ENCODE measurements at places on chromosomes 11 and 22. TPM values are rescaled to one million over a fixed set of nuclear protein-coding genes. Genes with fewer than 3 reads are reported as not detected.

DNA sequence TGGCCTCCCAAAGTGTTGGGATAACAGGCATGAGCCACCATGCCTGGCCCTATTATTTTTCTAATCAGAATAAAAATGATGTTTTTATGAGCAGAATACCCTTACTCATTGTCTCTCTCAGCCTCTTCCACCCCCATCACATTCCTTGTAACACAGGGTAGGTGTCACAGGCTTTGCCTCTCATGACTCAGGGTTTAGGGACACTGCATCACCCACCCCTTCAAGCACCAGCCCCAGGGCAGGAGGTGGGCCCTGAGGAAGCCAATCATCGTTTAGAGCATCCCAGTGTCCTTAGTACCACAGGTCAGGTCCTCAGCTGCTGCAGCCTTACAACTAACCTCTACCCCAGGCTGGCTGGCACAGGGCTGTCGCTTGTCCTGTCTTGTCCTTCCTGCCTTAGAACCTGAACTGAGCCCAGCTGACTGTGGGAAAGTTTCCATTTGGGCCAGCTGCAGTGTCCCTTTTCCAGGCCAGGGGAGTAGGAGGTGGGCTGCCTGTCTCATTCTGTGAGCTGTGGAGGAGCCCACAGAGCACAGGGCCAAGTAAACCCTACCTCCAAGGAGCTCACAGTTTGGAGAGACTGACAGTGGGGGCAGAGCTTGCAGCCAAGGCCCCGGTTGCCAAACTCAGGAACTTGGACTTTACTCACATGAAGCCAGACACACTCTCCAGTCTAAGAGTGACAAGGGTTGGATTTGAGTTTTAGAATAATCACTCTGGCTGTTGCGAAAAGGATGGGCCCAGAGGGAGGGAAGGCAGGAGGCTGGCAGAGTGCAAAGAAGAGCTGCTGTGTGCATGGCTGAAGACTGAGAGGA is 19.5 kb upstream of the UVRAG start:
- no peak for DNase-seq

DNA sequence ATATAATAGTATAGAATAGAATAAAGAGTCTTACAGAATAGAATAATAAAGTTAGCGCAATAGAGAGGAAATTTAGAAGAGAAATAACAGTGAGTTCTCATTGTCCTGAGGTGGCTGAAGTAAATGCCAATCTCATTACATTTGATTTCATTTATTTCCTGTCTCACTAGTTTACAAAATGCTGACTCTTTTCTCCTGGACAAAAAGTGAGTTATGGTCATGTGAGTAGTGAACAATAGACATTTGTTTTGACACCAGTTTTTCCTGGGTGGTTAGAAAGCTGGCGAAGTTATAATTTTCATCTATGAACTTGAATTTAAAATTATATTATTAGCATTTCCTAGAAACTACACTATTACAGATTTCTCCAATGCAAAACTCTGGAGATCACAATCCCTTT is 143.7 kb downstream of the TYR start:
- DNase-seq = no peak

DNA sequence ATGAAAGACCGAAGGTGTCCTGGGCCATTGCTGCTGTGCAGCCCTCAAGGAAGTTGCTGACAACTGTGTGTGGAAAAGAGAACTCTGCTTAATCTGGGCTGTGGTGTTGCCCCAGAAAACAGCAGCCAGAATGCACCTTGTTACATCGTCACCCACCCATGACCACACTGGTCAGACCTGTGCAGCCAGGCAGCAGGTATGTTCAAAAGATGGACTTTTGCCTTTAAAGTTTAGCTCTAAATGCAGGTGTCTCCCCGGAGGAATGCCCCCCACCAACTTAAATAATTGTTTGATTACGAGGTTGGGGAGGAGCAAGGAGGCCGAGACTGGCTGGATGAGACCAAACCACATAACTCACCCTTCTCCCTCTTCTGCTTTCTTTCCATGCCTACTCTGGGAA is 15.3 kb upstream of the POLA2 start:
- no peak for DNase-seq

GRCh38 chr11:46475051-46475925 is 83.7 kb upstream of the CHRM4 start:
- DNase-seq = no peak

DNA sequence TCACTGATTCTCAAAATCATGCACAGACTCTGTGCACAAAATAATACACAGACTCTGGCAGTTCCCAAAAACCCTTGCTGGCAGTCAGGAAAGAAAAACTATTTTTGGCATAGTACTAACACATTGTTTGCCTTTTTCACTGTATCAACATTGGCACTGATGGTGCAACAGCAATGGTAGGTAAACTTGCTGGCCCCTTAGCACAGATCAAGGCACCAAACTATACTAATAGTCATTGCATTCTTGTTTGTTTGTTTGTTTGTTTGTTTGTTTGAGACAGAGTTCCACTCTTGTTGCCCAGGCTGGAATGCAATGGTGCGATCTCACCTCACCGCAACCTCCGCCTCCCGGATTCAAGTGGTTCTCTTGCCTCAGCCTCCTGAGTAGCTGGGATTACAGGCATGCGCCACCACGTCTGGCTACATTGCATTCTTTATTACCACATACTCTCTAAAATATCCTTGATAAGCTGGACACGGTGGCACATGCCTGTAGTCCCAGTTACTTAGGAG is 81.0 kb upstream of the SLC6A5 start:
- DNase-seq = no peak

- DNase-seq = no peak
These were observed 574 bp downstream of the PRSS23 start for GRCh38 chr11:86800960-86801272.

DNA sequence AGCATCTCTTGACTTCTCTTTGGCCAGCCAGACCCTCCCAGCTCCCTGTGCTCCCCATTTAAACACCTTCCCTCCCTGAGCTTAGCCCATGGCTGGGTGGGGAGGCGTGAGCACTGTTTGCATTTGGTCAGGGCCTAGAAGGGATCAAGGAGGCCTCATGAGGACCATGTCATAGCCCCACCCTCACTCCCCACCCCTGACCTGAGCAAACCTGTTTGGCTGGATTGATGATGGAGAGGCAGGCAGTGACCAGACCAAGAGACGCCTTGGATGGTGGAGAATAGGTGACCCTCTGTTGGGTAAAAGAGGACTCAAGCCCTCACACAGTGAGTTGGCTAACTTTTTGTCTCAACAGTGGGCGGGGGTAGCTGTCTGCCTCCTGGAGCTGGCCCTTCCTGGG is 49.9 kb downstream of the ST3GAL4 start:
- no peak for DNase-seq

DNA sequence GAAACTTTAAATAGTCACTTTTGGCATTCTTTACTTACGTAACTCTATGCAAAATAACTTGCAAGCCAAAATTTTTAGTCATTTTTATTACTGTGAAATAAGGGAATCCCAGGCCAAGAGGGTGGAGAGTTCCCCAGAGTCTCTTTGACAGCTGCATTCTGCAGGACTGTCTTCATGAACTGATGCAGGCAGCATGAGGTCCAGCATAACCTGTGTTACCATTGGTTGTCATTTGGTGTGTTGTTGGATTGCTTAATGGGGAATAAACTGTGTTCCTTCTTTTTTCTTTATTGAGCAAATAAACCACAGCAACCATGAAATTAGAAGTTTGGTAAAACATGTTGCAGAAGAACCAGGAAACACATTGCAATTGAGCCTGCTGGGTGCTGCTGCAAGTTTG is 24.6 kb downstream of the MMP27 start:
- no peak for DNase-seq

GRCh38 chr11:63616953-63617352 is 2.7 kb upstream of the PLAAT3 start:
- no peak for DNase-seq

GRCh38 chr11:28777126-28777525 is 668.9 kb downstream of the METTL15 start:
- no peak for DNase-seq

DNA sequence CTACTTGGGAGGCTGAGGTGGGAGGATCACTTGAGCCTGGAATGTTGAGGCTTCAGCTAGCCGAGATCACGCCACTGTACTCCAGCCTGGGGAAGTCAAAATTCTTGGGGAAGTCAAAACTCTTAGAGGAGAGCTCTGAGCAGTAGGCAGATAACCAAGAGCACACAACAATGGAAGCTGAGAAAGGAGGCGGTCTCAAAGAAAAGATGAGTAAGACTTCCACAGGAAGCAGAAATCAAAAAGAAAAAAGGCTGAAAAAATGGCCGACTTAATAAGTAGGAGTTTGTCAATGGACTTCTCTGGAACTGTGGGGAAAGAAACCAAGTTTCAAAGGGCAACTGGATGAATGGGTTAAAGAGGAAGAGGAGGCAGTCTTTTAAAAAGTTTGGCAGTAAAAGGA is 32.1 kb downstream of the RAB30 start:
- no peak for DNase-seq

- DNase-seq = no peak
These were observed 14.0 kb upstream of the WDR74 start for GRCh38 chr11:62853279-62853965.

DNA sequence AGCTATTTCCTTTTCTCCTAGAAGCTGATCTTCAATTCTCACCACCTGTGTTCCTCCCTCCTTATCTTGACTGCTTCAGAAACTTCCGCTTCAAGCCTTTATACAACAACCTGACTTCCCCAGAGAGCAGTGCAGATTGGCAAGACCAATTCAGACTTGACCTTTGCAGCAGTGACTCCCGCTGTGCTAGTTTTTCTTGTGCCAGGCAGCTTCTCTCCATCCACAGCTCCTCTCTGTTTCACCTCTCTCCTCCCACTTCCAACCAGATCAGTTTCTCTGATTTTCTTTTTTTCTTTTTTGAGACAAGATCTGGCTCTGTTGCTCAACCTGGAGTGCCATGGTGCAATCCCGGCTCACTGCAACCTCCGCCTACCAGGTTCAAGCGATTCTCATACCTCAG is 74.3 kb downstream of the GRAMD1B start:
- DNase-seq = no peak

DNA sequence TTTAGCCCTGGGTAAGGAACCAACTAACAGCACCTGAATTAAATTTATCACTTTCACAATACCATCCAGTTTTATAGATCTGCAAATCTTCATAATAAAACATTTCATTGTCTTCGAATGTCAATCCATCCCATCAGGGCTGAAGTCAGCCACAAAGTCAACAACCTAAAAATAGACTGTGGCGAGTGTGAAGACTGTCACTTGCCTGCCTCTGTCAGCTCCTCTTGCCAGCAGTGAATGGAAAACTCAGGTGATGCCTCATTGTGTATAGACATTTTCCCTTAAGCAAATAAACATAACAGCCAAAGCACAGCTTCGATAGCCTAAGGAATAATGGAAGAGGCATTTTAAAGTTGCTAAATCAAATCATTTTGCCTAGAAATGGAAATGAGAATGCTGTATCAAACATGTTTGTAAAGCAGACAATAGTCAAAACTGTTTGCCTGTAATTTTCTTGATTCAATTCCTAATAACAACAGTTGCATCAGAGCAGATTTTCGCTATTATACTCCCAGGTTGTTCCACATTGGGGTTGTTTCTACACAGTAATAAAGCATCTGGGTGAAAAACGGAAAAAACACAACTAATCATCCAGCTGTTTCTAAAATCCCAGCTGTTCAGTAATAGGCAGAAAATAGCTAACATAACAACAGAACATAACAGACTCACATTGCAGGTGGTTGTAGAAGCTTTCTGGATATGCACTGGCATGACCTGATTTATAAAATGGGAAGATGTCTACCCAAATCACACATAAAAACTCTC is 15.7 kb downstream of the KCNA4 start:
- DNase-seq = no peak

GRCh38 chr11:134543241-134543640 is 131.2 kb upstream of the B3GAT1 start:
- no peak for DNase-seq

- peak; percentile 48 for DNase-seq
These were observed 67.3 kb upstream of the CREB3L1 start for GRCh38 chr11:46210133-46210636.

DNA sequence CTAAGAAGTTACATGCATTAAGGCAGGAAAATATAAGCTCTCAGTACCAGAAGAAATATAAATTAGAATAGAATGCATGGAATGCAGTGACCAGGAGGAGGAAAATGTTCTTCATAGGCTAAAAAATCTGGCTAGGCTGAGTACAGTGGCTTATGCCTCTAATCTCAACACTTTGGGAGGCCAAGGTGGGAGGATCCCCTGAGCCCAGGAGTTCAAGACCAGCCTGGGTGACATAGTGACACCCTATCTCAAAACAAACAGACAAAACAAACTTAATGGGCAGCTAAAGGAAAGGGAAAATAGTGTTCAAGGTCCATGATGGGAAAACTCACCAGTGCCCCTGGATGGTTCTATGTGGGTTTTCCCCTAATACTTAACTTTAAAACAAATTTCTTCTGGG is 78.3 kb upstream of the RASSF10 start:
- no peak for DNase-seq

GRCh38 chr22:24506802-24507438 is 11.8 kb downstream of the UPB1 start:
- peak; percentile 29 for DNase-seq

DNA sequence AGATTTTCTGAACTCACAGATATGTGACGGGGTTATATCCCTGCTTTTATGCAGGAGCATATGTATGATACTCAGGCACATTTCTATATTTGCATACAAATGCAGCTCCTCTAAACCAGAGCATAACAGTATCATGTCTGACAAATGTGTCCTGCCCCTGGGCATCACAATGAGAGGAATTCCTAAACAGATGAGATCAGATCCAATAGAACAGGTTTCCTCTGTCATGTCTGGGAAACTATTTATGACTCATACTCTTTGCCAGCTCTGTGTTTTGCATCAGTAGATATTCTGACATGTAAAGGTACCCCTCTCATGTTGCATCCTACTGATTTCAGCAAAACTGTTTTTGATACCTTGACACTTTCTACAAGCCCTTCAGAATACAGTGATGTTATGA is 29.4 kb downstream of the SYT9 start:
- DNase-seq = peak; percentile 68

DNA sequence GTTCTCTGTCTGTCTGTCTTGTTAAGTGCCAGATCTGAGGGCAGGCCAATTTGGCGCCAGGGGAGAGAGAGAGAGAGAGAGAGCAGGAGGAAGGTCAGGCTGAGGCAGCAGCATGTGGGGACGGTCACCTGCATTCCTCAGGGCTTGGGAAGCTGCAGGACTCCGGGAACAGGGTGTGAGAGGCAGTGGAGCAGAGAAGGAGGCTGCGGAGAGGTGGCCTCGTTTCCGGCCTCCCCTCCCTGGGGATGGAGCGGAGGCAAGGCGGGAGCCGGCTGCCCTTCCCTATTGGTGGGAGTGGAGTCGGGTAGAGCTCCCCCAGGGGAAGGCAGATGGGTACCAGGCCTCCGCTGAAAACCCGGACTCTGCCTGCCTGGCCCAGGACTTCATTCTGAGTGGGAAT is 9.7 kb downstream of the CLMP start:
- no peak for DNase-seq

GRCh38 chr11:73359341-73359740 is 16.9 kb upstream of the RELT start:
- DNase-seq = no peak

GRCh38 chr22:31139866-31140716 is at the start of gene PLA2G3:
Gene PLA2G3 (minus strand): TSS chr22:31140508. CDS start chr22:31140354, 154 bp downstream.
- DNase-seq = peak; percentile 79

The ABCC8 gene
- not detected for total RNA-seq

The LSP1 gene
- 6.5 TPM for total RNA-seq

The PAX6 gene
- total RNA-seq = 17.3 TPM

The OR2D3 gene
- total RNA-seq = not detected

The LRRC32 gene
- total RNA-seq = 0.18 TPM

The TMEM132A gene
- total RNA-seq = 82.6 TPM

The TMEM41B gene
- 28.2 TPM for total RNA-seq

The DGAT2 gene
- 9.4 TPM for total RNA-seq

The POU2AF1 gene
- not detected for total RNA-seq

The ZNF215 gene
- total RNA-seq = 3.8 TPM

The SLC37A2 gene
- total RNA-seq = 4.2 TPM

The HTR3A gene
- total RNA-seq = not detected

Data from Daoy (cell line).